ENCODE measurements at places on chromosomes 7 and 10.

DNA sequence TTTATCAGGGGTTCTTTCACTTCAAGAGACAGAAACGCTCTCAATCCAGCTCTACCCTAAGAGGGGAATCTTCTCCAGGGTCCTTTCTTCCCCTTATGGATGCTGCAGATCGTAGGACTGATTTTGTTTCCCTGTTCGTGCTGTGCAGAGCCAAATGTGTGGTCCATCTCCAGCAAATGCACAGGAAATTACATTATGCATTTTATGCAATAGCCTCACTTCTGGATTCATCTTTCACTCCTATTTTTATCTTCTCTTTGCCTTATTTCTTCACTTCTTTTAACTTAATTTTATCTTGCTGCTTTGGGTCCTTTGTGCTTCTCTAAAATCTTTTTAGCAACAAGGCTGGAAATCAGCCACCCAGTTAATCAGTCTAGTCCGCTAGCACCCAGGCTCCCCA lies 184.5 kb upstream of the INHBA start:
- DNase-seq, result no peak

DNA sequence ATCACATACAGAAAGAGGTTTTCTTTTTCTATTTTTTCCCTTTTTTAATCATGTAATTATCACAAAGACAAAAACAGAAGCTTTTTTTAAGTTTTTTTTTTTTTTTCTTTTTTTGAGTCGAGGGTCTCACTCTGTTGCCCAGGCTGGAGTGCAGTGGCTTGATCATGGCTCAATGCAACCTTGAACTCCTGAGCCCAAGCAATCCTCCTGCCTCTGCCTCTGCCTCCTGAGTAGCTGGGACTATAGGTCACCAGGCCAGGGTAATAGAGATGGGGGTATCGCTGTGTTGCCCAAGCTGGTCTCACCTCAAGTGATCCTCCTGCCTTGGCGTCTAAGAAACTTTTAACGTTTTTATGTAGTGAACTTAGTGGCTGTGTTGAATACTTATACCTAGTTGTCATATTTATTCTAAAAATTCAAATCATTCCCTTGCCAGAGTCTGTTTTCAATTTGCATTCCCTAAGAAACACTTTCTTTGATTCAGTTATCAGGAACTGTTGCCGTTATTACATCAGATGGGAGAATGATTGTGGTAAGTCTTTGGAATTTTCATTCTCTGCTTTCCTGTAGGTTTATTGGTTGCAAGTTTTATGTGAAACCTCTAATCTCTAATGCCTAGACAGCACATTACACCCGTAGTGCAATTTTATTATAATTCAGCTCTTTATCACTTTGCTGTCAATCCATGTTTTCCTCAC lies 1.3 kb downstream of the LSM8 start:
- DNase-seq, result peak; percentile 11

GRCh38 chr7:28956608-28957063 lies 1.5 kb downstream of the TRIL start:
- no peak for DNase-seq

GRCh38 chr10:31390804-31391203 lies 71.8 kb downstream of the ZEB1 start:
- no peak for DNase-seq

- no peak for DNase-seq
Measured at GRCh38 chr10:43295436-43295835, 28.6 kb upstream of the RASGEF1A start.

DNA sequence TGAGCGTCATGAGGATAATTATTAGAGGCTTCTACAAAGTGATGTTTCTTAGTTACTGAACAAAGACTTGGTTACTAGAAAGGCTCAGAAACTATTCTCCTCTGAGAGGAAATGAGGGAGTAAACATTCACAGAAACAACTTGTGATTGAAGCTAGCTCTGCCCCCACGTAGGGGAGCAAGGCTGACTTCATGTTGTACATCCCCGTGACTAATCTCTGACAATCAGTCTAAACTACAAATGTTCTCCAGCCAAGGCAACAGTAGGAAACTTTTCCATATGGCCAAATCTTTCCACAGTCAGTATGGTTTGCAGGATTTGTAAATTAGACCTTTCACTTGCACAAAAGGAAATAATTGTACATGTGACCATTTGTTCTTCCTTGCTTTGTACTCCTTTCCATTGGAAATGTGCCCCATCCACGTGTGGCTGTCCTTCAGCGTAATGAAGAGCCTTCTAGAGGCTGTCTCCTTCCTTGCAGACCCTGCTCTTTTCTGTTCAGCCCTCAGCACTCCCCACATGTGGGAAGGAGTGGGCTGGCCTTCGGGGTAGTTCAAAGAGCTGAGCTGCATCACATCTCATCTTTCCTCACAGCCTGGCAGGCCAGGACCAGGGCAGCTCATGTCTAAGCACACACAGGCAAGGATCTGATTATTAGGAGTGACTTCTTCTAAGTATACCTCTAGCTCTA lies 93.5 kb downstream of the PCGF5 start:
- DNase-seq, result no peak

- no peak for DNase-seq
Measured at GRCh38 chr7:69440976-69441375, 157.3 kb upstream of the AUTS2 start.

- DNase-seq, result peak; percentile 62
Measured at GRCh38 chr10:29634764-29635625, at the start of gene SVIL. TSS of gene SVIL (minus strand) at chr10:29634971. CDS start at chr10:29555058, 79,913 bp downstream.

GRCh38 chr10:4243651-4244050 lies 458.6 kb upstream of the KLF6 start:
- DNase-seq, result peak; percentile 94

DNA sequence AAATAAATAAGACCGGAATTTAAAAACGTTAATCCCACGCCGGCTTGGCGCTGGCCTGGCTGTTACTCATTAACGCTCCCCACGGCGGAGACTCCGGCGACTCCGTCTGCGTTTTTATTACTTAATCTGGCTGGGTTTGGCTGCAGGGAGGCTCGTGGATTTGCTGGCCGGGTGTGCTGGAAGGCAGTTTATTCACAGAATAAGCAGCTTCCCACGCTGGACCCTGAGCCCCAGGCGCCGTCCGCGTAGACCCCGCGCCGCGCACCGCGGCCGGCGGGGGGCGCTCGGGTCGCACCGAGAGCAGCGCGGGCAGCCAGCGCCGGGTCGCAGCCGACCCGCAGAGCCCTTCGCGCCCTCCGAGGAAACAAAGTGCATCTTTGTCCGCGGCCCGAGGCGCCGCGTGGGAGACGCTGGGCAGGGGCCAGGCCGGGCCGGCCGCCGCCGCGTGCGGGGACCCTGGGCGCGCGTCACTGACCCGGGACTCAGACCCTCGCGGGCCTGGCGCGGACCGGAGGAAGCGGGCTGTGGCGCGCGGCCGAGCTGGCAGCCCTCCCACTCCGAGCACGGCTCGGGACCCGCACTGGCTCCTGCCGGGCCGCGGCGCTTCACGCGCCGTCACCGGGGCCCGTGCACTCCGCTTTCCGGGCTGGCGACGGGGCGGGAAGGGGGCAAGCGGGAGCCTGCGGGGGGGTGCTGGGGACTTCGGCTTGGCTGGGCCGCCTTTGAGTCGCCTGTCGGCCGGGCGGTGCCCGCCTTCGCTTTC lies 587 bp upstream of the GRK5 start:
- DNase-seq, result peak; percentile 57

GRCh38 chr10:75852851-75853484 lies 421.5 kb downstream of the LRMDA start:
- no peak for DNase-seq

GRCh38 chr7:24715661-24716479 lies 41.4 kb downstream of the GSDME start:
- DNase-seq, result peak; percentile 20

DNA sequence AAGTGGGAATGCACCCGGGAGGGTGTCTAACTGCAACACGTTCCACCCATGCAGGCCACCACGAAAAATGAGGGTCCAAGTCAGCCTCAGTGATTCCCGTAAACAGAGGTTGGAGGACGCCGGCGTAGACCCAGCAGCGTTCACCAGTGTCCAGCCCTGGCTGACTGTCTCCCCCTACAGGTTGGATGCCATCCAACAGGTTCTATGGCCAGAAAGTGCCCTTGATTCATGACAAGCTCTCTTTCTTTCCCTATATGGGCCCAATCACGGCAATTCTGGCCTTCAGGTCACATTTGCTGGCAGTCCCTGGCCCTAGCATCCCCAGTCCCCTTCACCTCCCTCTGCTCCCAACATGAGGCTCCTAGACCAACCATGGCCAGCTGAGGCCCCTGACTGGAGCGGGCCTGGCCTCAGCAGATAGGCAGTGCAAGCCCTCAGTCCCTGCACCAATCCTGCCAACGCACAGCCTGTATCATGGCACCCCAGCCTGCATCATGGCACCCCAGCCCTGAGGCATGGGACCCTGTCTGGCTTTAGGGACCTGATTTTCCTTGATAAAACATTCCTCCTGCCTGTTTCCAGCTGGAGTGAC lies 227.4 kb downstream of the GRID1 start:
- peak; percentile 24 for DNase-seq

DNA sequence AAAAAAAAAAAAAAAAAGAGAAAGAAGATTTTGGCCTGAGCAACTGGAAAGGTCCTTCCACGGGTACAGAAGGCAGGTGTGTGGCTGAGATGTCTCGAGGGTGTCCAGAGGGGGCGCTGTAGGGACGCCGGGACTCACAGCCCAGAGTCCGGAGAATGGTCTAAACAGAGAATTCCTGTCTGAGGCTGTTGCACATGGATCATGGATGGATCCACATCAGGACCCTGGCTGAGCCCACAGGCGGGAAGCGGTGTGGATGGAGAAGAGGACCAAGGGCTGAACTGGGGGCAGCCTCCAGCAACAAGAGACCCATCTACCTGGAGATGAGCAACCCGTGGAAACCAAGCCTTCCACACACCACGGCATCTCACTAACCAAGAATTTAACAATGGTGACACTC lies 55.0 kb downstream of the PKD1L1 start:
- DNase-seq, result peak; percentile 24

DNA sequence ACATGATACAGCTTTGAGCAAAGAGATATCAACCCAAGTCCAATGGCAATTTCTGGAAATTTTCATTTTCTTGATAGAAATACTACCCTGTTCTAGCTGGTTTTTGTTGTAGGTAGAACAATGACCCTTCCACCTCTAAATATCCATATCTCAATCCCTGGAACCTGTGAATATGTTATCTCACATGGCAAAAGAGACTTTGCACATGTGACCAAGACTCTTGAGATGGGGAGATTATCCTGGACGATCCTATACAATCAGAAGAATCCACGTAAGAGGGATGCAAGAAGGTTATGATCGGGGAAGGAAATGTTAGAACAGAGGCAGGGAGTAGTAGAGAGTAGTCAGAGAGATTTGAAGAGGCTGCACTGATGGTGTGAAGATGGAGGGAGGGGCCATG lies 124.9 kb downstream of the CCDC71L start:
- no peak for DNase-seq

DNA sequence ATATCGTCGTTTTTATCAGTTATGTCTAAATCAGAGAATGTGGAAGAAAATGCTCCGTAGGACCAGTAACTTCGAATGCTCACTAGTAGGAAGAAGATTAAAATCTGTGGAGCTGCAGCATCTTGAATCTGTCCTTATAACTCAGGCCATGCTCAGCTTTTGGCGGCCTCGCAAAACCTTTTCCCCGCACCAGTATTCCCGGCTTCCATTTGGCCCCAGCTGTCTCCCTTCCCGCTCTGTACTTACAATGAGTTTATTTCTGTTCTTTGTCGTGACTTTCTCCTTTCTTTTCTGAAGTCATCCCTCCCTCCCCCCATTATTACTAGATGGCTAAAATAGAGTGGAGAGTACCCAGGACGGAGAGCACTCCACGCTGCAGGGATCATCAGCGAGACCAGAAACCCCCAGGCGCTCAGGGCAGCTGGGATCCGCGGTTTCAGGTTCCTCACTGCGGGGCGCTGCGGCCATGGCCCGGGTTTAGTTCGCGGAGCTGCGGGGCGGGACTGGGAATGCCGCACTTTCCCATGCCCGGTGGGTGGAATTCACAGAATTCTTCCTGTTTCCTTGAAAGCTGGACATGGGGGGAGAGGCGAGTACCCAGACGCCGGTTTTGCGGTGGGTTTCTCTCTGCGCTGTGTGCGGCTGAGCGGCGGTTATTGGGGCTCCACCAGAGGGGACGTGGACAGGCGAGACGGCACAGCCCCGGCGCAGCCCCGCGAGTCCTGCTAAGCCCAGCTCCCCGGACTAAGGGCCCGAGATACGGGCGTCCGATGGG lies 183.5 kb downstream of the POM121L12 start:
- no peak for DNase-seq

GRCh38 chr7:36305226-36305625 lies 84.4 kb upstream of the ANLN start:
- no peak for DNase-seq

DNA sequence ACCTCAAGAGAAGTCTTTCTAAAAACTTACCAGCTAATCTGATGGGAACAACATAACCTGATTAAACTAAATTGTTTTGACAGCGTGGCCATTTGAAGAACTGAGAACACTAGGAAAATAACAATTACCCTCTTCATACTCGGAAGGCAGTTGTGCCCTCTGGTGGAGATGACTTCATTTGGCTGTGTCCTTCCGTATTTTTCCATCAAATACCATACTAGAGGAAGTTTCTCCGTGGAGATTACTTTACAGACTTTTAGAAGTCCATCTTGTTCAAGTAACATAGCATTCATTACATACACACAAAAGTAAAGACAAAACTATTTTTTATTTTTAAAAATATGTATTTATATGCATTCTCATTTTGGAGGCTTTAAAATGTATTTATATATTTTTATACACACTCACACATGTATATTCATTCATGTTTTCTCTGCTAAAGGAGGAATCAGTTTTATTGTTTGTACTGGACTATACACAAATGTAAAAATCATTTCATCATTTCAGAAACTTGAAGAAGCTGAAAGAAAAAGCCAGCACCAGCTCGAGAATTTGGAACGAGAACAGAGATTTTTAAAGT lies 25.2 kb downstream of the SMNDC1 start:
- peak; percentile 65 for DNase-seq

DNA sequence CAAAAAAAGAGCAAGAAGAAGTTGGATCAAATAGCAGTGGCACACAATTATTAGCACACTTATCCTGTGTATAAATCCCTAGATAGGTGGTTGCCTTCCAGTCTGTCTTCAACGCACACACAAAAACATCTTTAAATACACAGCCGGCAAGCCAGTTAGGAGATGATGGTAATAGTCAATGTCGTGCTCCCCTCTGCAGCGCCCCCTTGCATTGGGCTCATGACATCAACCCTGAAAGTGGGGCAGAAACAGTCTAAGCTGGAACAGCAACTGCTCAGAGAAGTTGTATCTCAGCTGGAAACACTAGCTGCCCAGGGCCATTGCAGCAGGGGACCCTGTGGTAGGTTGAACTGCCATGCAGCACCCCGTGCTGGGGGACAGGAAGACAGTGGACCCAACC lies 179.5 kb upstream of the YAE1 start:
- DNase-seq, result no peak

GRCh38 chr7:21422751-21423150 lies 5.1 kb upstream of the SP4 start:
- DNase-seq, result no peak

DNA sequence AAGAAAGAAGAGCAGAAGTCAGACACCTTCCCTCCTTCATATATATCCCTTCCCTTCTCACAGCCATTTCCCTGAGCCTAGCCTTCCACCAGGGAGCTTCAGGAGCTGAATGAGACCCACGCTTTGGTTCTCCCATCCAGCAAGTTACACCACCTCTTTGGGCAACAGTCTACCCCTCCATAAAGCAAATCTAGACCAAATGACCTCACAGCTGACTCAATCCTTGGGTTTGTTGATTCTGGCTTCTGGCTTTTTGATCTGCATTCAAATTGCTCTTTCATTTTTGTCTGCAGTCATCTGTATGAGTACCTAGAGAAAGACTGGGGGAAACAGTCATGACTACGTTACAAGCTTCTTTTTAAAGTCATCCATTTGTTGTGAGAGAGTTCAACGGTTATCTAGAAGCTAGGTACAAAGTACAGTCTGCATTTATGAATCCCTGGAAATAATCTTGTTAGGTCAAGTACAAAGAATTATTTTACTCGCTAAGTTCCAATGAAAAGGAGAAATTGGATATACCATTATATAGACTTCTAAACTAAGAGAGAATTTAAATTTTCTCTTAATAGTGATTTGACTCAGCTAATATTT lies 86.3 kb downstream of the RAB11FIP2 start:
- peak; percentile 25 for DNase-seq
